Activated CD8-positive, alpha-beta memory T cell treated with anti-CD3 and anti-CD28 coated beads for 36 hours (primary cell): ENCODE measurements at places on chromosomes 1 and 21. TPM values are rescaled to one million over a fixed set of nuclear protein-coding genes. Genes with fewer than 3 reads are reported as not detected.

OR2T11 gene
- total RNA-seq = not detected

SLAMF7 gene
- total RNA-seq = 75.2 TPM

OR2T2 gene
- not detected for total RNA-seq

SLC9C2 gene
- total RNA-seq = not detected

MCOLN2 gene
- 101 TPM for total RNA-seq

HPCA gene
- total RNA-seq = not detected

APCS gene
- not detected for total RNA-seq
